SHP77 (cell line): ENCODE measurements at places on chromosomes 4 and X.

DNA sequence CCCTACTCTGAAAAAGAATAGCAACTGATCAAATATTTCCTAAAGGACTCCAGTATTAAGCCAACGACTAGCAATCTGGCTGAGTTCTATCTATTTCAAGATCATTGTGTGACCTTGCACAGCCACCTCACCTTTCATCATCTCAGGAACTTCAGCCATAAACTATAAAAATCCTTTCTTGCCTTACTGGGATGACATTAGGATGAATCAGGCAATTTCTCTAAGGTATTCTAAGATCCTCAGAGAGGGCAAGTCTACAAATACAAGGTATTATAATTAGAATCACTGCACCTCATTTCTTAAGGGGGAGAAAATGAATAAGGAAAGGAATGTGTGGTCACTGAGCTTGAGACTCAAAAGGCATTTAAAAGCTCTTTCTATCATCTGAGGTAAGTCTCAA is 152.6 kb downstream of the GRIA3 start:
- DNase-seq = no peak

DNA sequence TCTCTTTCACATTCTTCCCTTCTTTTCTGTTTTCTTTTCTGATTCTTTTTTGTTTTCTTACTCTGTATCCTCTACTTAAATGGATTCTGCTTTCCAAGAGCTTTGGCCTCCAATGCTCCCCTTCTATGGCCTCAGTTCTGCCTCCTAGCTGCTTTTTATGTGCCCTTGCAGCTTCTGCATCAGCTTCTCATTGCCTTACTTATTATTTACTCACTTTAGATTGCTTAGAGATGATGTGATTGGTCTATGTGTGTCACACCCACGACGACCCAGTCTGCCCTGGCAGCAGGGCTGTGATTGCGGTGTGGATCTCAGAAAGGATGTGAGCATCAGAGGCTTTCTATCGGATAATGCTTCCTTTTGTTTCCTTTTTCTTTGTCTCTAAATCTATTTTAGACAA is 71.8 kb upstream of the SMARCA5 start:
- no peak for DNase-seq

- no peak for DNase-seq
These were observed 141.5 kb downstream of the TENM3 start for GRCh38 chr4:182384631-182385091.

DNA sequence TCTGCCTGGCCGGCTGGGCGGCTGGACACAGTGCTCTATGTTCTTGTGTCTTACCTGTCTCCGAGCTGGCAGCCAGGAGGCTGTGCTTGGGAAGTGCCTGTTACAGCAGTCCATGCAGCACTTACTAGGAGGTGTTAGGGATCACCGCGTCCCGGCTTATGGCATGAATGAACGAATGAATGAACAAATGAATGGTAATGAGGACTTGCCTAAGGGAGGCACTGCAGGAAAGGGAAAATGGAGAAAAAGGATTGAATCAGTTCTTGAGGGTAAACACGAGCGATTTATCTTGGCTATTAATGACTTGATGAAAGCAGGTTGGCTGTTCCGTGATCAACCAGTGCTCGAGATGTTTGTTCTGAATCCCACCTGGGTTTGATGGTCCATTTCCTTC is 31.1 kb downstream of the TBC1D14 start:
- no peak for DNase-seq

GRCh38 chr4:150986085-150986484 is 29.0 kb downstream of the LRBA start:
- no peak for DNase-seq

- DNase-seq = no peak
These were observed at the start of gene ASMTL for GRCh38 chrX:1452516-1453394. ASMTL (minus strand) TSS chrX:1452909; CDS start chrX:1452840, 69 bp downstream.

- no peak for DNase-seq
These were observed 43.1 kb downstream of the PNMA5 start for GRCh38 chrX:152950786-152951185.

GRCh38 chr4:7074426-7074825 is 6.6 kb upstream of the GRPEL1 start:
- DNase-seq = no peak

DNA sequence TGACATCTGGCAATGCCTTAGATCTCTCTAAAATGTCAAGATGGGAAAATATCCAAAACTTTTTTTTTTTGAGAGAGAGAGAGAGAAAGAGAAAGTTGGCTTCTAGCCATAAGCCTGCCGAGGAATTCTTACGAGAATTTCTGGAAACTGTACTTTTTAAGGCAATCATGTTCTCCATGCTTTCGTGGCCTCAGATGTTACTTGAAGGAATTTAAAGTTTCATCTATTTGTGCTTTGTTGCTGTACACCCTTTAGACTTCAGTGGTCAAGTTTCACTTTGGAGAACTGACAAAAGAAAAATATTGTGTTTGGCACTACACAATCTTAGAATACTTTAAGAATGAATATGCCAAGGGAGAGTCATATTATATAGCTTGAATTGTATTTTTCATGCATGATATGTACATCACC is 53.9 kb downstream of the FAT4 start:
- DNase-seq = no peak

DNA sequence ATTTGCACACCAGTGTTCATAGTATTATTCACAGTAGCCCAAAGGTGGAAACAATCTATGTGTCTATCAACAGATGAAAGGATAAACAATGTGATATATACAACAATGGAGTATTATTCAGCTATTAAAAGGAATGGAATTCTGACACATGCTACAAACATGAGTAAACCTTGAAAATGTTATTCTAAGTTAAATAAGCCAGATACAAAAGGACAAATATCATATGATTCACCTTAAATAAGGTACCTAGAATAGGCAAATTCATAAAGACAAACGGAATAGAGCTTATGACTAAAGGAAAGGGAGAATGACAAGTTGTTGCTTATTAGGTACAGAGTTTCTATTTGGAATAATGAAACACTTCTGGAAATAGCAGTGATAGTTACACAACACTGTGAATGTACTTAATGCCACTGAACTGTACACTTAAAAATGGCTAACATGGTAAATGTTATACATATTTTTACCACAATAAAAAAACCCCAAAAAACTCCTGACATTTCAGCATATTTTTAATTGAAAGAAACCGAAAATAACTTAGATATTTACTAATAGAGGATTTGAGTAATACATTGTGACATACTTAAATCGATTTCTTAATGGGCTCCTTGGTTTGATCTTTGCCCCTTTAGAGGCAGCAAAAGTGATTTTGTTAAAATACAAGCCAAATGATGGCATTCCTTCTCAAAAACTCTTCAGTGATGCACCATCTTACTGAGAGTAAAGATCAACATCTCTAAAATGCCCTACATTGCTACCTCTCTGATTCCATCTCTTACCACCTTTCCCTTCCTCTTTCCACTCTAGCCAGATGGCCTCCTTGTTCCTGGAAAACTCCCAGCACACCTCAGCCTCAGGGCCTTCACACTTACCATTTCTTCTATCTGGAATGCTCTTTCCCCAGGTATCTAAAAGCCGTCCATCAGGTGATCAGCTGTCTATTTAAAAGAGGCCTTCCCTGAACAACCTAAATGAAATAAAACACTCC is 8.6 kb upstream of the CYP2U1 start:
- DNase-seq = no peak

GRCh38 chr4:128660361-128661215 is 148.9 kb upstream of the JADE1 start:
- no peak for DNase-seq

DNA sequence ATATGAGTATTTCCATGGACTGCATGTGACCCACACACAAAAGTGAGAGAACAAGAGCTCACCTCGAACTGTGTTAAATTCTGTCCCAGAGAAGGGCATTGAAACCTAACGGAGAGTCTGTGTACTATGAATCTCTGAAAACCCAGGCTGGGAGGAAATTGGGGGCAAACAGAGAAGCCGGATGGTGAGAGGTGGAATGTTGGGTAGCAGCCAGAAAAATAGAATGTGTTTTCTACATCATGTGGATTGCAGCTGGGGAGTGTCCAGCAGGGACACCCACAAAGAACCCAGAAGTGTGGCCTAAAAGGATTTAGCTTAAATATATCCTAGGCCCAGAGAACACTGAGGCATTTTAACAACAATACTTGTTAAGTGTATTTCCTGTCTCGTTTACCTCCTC is 38.6 kb downstream of the MND1 start:
- no peak for DNase-seq

- DNase-seq = no peak
These were observed 521.2 kb downstream of the STIM2 start for GRCh38 chr4:27381815-27382214.

DNA sequence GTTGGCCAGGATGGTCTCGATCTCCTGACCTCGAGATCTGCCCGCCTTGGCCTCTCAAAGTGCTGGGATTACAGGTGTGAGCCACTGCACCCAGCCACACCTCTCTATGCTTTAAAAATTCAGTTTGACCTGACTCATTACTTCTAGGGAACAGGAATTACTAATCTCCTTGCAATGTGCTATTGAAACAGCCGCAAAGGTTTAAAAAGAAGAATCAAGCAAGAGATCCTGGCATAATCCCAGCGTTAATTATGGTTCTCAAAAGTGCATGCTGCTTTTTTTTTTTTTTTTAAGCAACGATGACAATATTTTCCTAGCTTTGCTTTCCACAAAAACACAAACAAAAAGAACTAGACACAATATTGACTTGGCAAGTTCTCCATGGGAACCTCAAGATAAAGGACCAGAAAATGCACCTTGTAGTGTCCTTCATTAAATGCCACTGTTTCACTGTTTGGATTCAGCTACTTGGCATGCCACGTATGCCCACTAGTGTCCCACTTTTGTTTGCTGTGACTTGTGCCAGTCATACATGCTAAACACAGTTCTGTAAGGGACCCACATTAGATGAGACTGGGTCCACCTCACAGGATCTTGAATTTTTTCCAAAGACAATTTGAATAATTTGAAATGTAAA is 112.6 kb upstream of the PPARGC1A start:
- DNase-seq = no peak

GRCh38 chrX:16958356-16958755 is 11.9 kb downstream of the REPS2 start:
- no peak for DNase-seq

DNA sequence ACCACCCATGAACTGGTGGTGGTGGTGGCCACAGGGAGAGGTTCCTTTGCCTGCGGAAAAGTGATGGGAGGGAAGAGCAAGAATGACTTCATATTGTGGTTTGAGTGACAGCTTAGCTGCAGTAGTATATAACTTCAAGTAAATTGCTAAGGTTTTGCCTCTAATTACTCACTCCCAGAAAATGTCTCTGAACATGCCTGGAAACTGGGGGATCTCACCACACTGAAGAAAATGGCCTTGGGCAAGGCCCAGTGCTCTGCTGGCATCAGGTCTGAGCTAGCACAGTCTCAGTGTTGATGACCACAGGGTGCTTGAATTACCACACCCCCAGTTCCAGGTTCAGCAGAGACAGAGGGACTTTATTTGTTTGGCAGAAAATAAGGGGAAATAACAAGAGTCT is 2085.4 kb downstream of the ARAP2 start:
- DNase-seq = no peak

- DNase-seq = no peak
These were observed 9.1 kb downstream of the LAMTOR3 start for GRCh38 chr4:99885063-99885664.

DNA sequence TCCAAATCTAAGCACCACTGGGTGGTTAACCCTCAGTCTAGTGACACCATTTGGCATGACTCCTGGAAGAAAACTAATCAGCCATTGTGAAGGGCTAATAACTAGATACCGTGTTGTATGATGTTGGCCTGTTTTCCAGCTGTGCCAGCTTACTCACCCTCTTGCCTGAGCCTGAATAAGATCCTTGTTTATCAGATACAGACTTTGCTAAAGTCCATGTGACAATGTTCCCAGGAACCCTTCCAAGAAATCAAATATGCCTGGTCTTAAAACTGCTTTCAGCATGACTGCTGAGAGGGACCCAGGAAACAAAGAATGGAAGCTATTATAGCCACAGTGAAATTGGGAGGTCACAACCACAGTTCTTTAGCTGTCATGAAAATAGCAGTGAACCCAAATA is 640.8 kb upstream of the INTU start:
- no peak for DNase-seq

DNA sequence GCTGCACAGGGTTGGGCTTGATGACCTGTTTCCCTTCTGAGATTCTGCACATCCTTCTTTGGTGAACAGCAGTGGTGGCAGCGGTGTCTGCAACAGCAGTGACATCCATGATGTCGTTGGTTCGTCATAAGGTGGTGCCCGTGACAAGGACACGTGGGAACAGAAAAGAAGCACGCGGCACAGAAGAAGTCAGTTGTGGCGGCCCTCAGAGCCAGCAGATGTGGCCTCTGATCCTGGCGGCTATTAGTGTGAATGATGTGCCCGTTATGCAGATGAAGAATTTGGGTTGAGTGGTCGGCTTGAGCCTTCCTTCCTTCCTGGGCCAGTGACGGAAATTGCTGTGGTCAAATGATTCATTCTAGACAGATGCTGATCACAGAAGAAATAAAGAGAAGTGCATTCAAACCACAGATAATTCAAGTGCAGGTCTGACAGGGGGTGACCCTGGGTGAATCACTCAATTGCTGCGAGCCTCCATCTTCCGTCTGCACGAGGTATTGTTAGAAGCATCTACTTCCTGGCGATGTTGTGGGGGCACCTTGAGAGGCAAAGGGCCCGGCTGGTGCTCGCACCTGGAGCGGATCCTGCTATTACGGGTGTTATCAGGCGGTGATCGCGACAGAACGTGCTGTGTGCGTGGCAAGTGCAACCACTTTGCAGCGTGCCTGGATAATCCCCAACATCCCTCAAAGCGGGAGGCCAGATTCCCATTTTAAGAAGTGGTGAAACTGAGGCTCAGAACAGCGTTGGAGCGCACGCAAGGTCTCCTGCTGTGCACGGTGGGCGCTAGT is 215.2 kb upstream of the PSAPL1 start:
- DNase-seq = no peak

DNA sequence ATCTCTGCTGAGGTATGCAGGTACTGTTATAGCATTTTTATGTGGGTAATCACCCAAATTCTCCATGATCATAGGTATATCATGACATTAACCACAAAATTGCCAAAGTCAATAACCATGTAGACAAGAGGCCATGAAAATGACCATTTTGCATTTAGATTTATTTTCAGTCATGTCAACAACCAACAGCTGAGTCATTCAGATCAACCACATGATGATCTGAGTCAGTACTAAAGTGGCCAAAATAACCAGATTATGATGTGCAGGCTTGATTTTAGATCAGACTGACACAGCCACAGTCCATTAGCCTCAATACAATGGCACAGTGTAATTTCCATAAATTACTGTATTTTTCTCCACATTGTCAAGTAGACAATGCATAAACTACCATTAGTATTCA is 240.5 kb downstream of the GRIA3 start:
- no peak for DNase-seq
